ENCODE measurements at places on chromosomes 5 and 9. TPM values are rescaled to one million over a fixed set of nuclear protein-coding genes. Genes with fewer than 3 reads are reported as not detected.

ZNF879 gene
- total RNA-seq, result 4.6 TPM

CCDC180 gene
- 4.5 TPM for total RNA-seq

KLF9 gene
- 55.9 TPM for total RNA-seq

CSF1R gene
- not detected for total RNA-seq

ZNF474 gene
- total RNA-seq, result 0.12 TPM

IRGM gene
- not detected for total RNA-seq

GABRP gene
- total RNA-seq, result not detected

PCDHB12 gene
- total RNA-seq, result 0.25 TPM

ARL14EPL gene
- not detected for total RNA-seq

TMEM215 gene
- total RNA-seq, result not detected

IL33 gene
- total RNA-seq, result 180 TPM

ERBIN gene
- 49.4 TPM for total RNA-seq

CDH6 gene
- total RNA-seq, result 44.7 TPM

Data from aortic smooth muscle cell (primary cell).